BE2C (cell line): ENCODE measurements at places on chromosomes 1 and 21.

- no peak for DNase-seq
These were observed 75.6 kb upstream of the ADAM30 start for GRCh38 chr1:119971710-119972570.

DNA sequence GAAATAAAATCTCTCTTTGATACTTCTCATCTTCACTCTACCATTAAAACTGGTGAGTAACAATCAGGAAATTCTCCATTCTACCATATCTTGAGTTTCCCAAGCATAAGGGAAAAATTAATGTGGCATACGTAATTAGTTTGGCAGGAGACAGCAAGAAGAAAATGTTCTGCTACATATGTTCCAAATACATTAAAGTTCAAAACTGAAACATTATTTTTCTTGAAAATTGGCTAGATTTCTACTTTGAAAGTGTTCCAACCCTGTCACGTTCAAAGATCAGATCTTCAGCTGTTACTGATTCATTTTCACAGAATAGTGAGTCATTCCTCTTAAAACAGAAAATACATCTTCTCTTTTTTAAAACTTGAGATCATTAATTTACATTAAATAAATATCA is 48.5 kb downstream of the PIGK start:
- no peak for DNase-seq

DNA sequence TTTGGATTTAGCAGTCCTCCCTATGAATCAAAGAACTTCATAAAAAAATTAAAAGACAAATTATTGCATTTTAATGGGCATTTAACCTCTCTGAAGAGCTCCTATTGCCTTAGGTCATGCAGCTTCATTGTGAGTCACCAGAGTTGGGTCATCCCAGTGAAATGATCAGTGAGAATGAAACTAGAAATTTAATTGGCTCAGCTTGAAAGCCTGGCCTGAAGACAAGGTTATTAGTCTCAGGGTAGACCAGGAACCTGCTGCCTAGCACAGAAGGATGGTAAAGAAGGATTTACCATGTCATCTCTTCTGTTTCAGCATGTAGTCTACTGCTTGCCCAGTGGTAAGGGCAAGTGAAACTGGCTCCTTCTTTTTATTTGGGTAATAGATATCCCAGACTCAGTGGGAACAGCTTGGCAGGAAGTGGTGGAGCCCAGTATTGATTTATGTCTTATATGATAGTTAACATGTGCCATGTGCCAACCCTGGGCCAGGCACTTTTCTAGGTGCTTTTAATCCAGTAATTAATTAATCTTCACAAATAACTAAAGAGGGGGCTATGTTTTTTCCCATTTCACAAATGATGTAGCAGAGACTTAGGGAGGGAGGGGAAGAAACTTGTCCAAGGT is 23.6 kb downstream of the LAMC2 start:
- no peak for DNase-seq

GRCh38 chr1:98055457-98055856 is 134.6 kb upstream of the DPYD start:
- DNase-seq, result no peak

- DNase-seq, result no peak
These were observed 4.8 kb upstream of the IL24 start for GRCh38 chr1:206892351-206892984.

DNA sequence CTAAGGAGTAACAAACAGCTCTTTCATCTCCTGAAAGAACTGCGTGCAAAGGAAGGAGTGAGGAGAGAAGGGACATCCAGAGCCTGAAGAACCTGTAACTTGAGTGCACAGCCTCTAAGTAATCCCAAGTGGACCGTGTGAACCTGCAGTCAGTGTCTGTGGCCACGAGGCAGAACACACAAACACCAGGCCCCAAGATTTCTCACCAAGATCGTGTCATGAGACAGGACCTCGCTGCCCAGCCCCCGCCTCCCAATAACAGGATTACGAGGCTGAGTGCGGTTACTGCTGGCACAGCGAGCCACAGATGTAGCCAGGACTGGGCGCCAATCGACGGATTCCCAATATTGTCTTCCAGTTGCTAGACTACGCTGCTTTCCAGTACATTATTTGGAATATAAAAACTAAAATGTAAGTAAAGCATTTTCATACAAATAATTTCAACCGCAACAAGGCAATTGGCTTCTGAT is 101.3 kb upstream of the SLC25A33 start:
- no peak for DNase-seq

DNA sequence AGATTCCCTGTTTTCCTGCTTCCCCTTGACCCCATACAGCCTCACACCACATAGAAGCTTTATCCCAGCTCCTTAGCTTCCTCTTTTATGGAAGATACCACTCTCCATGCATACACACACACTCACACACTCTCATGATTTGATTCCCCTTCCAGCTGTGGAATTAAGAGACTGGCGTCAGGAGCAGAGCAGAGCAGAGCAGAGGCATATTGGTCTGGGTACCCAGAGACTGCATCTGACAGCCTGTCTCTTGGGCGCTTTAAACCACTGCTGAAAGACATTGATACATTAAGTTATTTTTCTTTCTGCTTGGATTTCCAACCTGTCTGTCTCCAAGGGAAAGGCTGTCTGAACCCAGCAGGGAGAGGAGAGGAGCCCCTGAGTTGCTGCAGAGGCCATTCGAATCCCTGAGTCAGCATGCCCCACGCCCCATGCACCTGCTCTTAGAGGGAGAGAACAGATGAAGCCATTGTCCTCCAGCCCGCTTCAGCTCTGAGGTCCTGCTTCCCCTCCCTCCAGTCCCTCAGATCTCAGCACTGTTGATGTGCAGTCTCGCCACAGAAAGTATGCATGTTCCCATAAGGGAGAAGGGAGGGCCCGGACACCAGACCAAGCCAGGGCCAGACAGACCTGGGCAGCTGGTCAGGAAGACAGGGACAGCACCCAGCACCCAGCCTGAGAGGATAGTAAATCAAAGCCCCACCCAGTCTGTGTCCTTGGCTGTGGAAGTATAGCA is 66.7 kb upstream of the GJB5 start:
- no peak for DNase-seq

GRCh38 chr1:81597720-81598426 is 202.9 kb upstream of the ADGRL2 start:
- DNase-seq, result no peak

GRCh38 chr1:115184260-115184950 is 95.1 kb upstream of the TSPAN2 start:
- no peak for DNase-seq

GRCh38 chr21:31671146-31671716 is 11.7 kb downstream of the SOD1 start:
- DNase-seq, result no peak
